ENCODE measurements at places on chromosomes 16 and 17.

DNA sequence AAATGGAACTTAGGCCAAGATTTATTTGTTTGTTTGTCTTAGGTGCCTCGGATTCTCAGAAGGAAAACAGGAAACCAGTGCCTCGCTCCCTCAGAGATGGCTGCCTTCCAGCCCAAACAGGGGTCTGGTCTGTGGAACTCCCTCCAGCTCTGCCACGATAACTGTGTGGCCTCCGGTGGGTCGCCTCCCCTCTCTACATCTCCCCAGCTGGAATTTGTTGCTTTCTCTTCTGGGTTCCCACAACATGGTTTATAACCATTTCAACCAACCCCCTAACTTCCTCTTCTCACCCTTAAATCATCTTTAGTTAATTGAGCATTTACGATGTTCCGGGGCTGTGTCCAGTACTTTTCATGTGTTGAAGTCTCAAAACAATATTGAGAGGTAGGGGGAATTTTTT is 30.9 kb upstream of the PLLP start:
- DNase-seq: no peak
- peaks cover 12% of the 10 kb centered on the region for H3K27me3 ChIP-seq
- H3K4me3 ChIP-seq: no peak overlapping the region
- no peaks in the 10 kb centered on the region for H3K36me3 ChIP-seq
- no peaks in the 10 kb centered on the region for H3K4me1 ChIP-seq

GRCh38 chr16:51355195-51355594 is 204.1 kb upstream of the SALL1 start:
- no peaks in the 10 kb centered on the region for H3K36me3 ChIP-seq
- H3K27ac ChIP-seq: no peak overlapping the region
- H3K27me3 ChIP-seq: peaks cover 16% of the 10 kb centered on the region
- DNase-seq: no peak
- H3K4me3 ChIP-seq: no peak overlapping the region

- peaks cover 11% of the 10 kb centered on the region for H3K36me3 ChIP-seq
- no peaks in the 10 kb centered on the region for H3K27me3 ChIP-seq
- H3K27ac ChIP-seq: peak overlapping the region; percentile 64
- DNase-seq: no peak
These were observed 21.6 kb downstream of the ZNF276 start for GRCh38 chr16:89742948-89743347.

GRCh38 chr17:5675625-5676421 is 91.5 kb upstream of the NLRP1 start:
- peaks cover 28% of the 10 kb centered on the region for H3K27me3 ChIP-seq
- H3K27ac ChIP-seq: no peak overlapping the region
- H3K4me3 ChIP-seq: no peak overlapping the region
- H3K36me3 ChIP-seq: no peaks in the 10 kb centered on the region
- no peaks in the 10 kb centered on the region for H3K4me1 ChIP-seq

DNA sequence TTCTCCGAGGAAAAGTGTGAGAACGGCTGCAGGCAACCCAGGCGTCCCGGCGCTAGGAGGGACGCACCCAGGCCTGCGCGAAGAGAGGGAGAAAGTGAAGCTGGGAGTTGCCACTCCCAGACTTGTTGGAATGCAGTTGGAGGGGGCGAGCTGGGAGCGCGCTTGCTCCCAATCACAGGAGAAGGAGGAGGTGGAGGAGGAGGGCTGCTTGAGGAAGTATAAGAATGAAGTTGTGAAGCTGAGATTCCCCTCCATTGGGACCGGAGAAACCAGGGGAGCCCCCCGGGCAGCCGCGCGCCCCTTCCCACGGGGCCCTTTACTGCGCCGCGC is at the start of gene ERBB2:
ERBB2 (plus strand) TSS at position 247 of the 330 bp plus-strand sequence. CDS start 175 bp downstream, outside the sequence.
- peaks cover 53% of the 10 kb centered on the region for H3K4me1 ChIP-seq
- peaks cover 1% of the 10 kb centered on the region for H3K36me3 ChIP-seq
- H3K27me3 ChIP-seq: no peaks in the 10 kb centered on the region
- H3K27ac ChIP-seq: peak within 1 kb of the TSS; percentile 95

GRCh38 chr16:73052576-73052975 is 4.6 kb upstream of the ZFHX3 start:
- H3K36me3 ChIP-seq: no peaks in the 10 kb centered on the region
- H3K27me3 ChIP-seq: no peaks in the 10 kb centered on the region
- H3K4me1 ChIP-seq: peaks cover 30% of the 10 kb centered on the region

DNA sequence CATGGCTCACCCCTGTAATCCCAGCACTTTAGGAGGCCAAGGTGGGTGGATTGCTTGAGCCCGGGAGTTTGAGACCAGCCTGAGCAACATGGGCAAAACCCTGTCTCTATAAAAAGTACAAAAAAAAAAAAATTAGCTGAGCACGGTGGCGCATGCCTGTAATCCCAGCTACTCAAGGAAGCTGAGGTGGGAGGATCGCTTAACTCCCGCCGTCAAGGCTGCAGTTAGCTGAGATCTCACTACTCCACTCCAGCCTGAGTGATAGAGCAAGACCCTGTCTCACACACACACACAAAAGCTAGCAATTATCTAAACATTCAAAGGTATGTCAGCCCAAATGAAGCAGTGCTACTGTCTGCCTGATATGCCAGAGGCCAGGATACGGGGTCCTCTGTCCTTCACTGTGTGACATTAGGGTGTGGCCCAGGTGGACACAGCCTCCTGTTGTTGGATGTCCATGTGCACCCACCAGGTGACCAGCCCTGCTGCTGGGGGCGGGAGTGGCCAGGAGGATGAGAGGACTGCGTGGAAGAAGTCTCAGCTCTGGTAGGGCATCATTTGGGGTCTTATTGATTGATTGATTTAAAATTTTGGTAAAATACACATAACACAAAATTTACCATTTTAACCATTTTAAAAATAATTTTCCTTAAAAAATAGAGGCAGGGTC is 3.9 kb downstream of the NLRC3 start:
- H3K4me3 ChIP-seq: no peak overlapping the region
- no peaks in the 10 kb centered on the region for H3K27me3 ChIP-seq
- no peak overlapping the region for H3K27ac ChIP-seq
- DNase-seq: no peak

- H3K36me3 ChIP-seq: no peaks in the 10 kb centered on the region
- H3K27ac ChIP-seq: no peak overlapping the region
- no peak overlapping the region for H3K4me3 ChIP-seq
- peaks cover 17% of the 10 kb centered on the region for H3K27me3 ChIP-seq
- DNase-seq: no peak
These were observed 70.8 kb downstream of the GPR139 start for GRCh38 chr16:20002936-20003335.

DNA sequence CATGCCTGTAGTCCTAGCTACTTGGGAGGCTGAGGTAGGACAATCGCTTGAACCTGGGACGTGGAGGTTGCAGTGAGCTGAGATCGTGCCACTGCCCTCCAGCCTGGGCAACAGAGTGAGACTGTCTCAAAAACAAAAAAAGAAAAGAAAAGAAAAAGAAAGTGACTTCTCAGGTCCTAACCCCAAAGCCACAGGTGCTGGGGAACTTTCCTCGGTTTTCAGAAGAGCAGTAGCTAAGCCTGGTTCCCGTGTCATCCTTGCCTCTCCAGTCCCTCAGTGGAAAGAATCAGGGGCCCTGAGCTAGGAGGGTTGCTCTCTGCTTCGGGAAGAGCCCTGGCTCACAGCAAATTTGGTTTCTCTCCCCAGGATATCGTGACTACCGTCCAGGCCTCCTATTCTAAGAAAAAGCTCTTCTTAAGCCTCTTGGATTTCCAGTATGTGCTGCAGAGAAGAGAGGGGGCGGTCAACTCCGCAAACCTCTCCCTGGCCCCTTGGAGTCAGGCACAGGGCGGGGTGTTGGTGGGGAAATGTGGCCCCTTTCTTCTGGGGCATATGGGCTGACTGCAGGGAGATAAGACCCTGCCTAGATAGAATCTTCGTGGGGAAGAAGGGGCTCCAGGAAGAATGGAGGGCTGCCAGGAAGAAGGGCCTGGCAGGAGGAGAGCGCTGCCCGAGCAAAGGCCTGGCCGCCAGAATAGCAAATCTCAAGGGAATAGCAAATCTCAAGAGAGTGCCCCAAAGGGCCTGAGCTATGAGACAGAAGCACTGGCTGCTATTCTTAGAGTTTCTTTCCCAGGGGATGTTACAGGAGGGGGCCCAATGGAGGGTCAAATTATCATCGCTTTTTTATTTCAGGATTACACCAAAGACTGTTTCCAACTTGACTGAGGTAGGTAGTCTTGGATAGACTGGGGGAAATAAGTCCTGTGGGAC is 8.3 kb upstream of the NLRC5 start:
- H3K4me1 ChIP-seq: no peaks in the 10 kb centered on the region
- H3K36me3 ChIP-seq: no peaks in the 10 kb centered on the region
- peaks cover 41% of the 10 kb centered on the region for H3K27me3 ChIP-seq
- DNase-seq: no peak
- no peak overlapping the region for H3K4me3 ChIP-seq
- H3K27ac ChIP-seq: no peak overlapping the region

DNA sequence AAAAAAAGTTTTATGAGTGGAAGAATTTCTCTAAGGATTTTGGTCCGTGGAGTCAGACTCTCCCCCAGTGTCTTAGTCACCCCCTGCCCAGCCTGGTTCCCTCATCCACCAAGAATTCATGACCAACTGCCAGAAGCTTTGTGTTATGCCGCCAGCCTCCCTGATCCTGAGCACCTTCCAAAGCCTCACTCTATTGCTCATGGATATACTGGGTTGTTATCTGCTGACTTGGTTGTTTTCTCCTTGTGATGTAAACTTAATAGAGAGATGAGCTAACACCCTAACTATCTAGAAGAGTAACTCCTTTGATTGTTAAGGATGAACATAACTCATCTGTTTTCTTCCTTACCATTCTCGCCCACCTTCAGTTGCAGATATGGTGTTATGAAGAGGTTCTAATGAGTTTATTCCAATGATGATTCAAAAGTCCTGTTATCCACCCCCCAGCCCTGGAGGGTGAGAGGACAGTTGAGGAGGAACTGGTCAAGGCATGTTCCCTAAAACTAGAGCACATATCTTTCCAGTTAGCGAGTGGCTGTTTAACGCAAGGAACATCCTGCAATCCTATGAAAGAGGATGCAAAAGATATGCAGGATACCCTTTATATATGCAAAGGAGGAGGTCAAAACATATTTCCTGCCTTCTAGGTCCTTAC is 1.5 kb upstream of the PSMD3 start:
- peaks cover 13% of the 10 kb centered on the region for H3K27me3 ChIP-seq
- peaks cover 11% of the 10 kb centered on the region for H3K4me1 ChIP-seq
- H3K27ac ChIP-seq: no peak overlapping the region
- H3K4me3 ChIP-seq: peak overlapping the region; percentile 49
- DNase-seq: no peak

GRCh38 chr17:37446027-37446426 is 39.3 kb downstream of the TADA2A start:
- no peaks in the 10 kb centered on the region for H3K27me3 ChIP-seq
- H3K4me1 ChIP-seq: peaks cover 12% of the 10 kb centered on the region
- H3K36me3 ChIP-seq: peaks cover 15% of the 10 kb centered on the region
- DNase-seq: no peak

DNA sequence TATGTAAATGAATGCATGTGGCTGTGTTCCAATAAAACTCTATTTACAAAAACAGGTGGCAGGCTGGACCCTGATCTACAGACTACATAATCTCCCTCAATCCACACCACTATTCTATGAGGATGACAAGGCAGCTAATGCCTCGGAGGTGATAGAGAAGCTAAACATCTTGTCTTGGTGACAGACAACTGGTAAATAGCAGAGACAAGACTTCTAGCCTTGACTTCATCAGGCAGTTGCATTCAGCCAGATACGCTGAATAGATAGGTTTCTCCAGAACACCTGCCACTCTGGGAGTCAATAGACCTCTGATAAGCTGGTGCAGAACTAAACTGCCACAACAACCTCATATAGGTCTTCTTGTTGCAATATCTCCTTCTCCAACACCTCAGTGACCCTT is 3.3 kb downstream of the ATPAF2 start:
- peaks cover 33% of the 10 kb centered on the region for H3K4me1 ChIP-seq
- H3K36me3 ChIP-seq: no peaks in the 10 kb centered on the region
- H3K4me3 ChIP-seq: no peak overlapping the region
- DNase-seq: no peak
- H3K27ac ChIP-seq: peak overlapping the region; percentile 59

- H3K36me3 ChIP-seq: no peaks in the 10 kb centered on the region
- H3K4me1 ChIP-seq: peaks cover 4% of the 10 kb centered on the region
- H3K27me3 ChIP-seq: peaks cover 22% of the 10 kb centered on the region
- no peak overlapping the region for H3K4me3 ChIP-seq
- no peak overlapping the region for H3K27ac ChIP-seq
- DNase-seq: no peak
These were observed 171.2 kb upstream of the ZFHX3 start for GRCh38 chr16:73219176-73219575.

- no peaks in the 10 kb centered on the region for H3K27me3 ChIP-seq
- H3K36me3 ChIP-seq: peaks cover 2% of the 10 kb centered on the region
- no peak for DNase-seq
- H3K27ac ChIP-seq: no peak overlapping the region
These were observed 47.6 kb downstream of the HSD17B2 start for GRCh38 chr16:82082543-82083244.

GRCh38 chr17:3448059-3448665 is 14.5 kb upstream of the OR1E2 start:
- no peaks in the 10 kb centered on the region for H3K36me3 ChIP-seq
- DNase-seq: no peak
- no peak overlapping the region for H3K4me3 ChIP-seq
- no peak overlapping the region for H3K27ac ChIP-seq
- H3K4me1 ChIP-seq: peaks cover 11% of the 10 kb centered on the region
- peaks cover 19% of the 10 kb centered on the region for H3K27me3 ChIP-seq

DNA sequence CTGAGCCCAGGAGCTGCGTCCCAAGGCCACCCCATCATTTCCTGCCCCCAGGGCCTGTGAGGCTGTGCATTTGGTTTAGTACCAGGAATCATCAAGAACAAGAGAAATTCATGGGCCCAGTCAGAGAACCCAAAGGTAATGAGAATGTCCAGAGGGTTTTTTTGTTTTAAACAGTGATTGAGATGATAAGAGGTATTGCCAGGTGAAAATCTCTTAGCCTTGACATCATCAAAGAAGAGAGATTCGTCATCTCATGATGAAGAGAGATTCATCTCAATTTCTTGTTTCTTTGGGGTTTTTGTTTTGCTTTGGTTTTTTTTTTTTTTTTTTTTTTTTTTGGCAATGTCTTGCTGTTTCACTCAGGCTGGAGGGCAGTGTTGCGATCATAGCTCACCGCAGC is 170.6 kb upstream of the CACNG5 start:
- H3K27me3 ChIP-seq: no peaks in the 10 kb centered on the region
- H3K4me3 ChIP-seq: no peak overlapping the region
- DNase-seq: no peak
- peaks cover 2% of the 10 kb centered on the region for H3K36me3 ChIP-seq
- H3K27ac ChIP-seq: no peak overlapping the region

GRCh38 chr17:17445925-17446665 is 30.7 kb upstream of the MED9 start:
- DNase-seq: no peak
- H3K4me1 ChIP-seq: peaks cover 19% of the 10 kb centered on the region
- H3K36me3 ChIP-seq: no peaks in the 10 kb centered on the region
- no peak overlapping the region for H3K4me3 ChIP-seq

- H3K27me3 ChIP-seq: peaks cover 6% of the 10 kb centered on the region
- no peak for DNase-seq
- H3K36me3 ChIP-seq: no peaks in the 10 kb centered on the region
- no peak overlapping the region for H3K4me3 ChIP-seq
These were observed 62.4 kb downstream of the PECAM1 start for GRCh38 chr17:64328036-64328858.
